Activated B cell treated with CpG ODN at 0.5 μM for 24 hours (primary cell): ENCODE measurements at places on chromosomes 12 and 14. TPM values are rescaled to one million over a fixed set of nuclear protein-coding genes. Genes with fewer than 3 reads are reported as not detected.

MYF6 gene
- total RNA-seq: not detected in 2 replicates

STXBP6 gene
- 0.22 TPM in 1 of 2 replicates, not detected in the other for total RNA-seq

APOF gene
- not detected in 2 replicates for total RNA-seq

CPM gene
- 6.3 and 10.1 TPM in 2 replicates for total RNA-seq

TGM1 gene
- total RNA-seq: 6.4 and 6.5 TPM in 2 replicates

KLRC3 gene
- not detected in 2 replicates for total RNA-seq

ACACB gene
- total RNA-seq: 5.0 and 6.3 TPM in 2 replicates

AQP5 gene
- total RNA-seq: not detected in 2 replicates

OR4E1 gene
- not detected in 2 replicates for total RNA-seq

SYCP3 gene
- 0.17 and 0.49 TPM in 2 replicates for total RNA-seq

DNA sequence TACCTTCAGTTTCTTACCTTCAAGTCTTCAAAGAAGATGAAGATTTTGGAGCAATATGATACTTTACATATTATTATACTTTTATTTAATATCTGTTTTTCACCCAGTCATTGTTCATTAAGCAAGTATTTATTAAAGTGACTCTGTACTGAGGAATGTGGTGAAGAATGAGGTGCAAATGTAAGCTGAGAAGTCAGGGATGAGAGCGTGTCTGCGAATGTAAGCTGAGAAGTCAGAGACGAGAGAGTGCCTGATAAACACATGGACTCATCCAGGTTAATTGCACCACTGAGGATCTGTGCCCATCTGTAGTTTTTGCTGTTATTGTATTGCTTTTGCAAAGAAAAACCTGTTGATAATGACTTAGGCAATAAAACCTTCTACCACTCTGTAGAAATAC, 211.9 kb upstream of the FAR2 start:
- no peaks in the 10 kb centered on the region for H3K4me1 ChIP-seq
- no peak for DNase-seq
- no peaks in the 10 kb centered on the region for H3K27me3 ChIP-seq
- H3K4me3 ChIP-seq: no peak overlapping the region

- H3K27ac ChIP-seq: peak overlapping the region; percentile 64
- no peaks in the 10 kb centered on the region for H3K36me3 ChIP-seq
- no peaks in the 10 kb centered on the region for H3K27me3 ChIP-seq
- peaks cover 35% of the 10 kb centered on the region for H3K4me1 ChIP-seq
Measured at GRCh38 chr12:121927813-121928212, 9.4 kb downstream of the CFAP251 start.

DNA sequence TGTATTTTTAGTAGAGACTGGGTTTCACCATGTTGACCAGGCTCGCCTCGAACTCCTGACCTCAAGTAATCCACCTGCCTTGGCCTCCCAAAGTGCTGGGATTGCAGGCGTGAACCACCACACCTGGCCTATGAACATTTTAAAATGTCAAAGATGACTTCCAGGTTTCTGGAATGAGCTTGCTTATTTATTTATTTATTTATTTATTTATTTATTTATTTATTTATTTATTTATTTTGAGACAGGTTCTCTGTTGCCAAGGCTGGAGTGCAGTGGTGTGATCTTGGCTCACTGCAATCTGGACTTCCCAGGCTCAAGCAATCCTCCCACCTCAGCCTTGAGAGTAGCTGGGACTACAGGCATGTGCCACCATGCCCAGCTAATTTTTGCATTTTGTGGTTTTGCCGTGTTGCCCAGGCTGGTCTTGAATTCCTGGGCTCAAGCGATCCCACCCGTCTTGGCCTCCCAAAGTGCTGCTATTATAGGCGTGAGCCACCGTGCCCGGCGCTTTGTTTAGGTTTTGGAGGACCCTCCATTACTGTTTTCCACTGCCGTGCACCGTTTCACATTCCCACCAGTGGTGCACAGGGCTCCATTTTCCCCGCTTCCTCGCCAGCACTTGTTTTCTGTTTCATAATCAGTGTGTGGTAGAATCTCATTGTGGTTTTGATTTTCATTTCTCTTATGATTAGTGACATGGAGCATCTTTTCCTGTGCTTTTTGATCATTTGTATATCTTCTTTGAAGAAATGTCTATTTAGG, 6.4 kb upstream of the CFAP251 start:
- no peak for DNase-seq
- H3K27me3 ChIP-seq: no peaks in the 10 kb centered on the region
- peaks cover 4% of the 10 kb centered on the region for H3K4me1 ChIP-seq
- H3K27ac ChIP-seq: no peak overlapping the region

DNA sequence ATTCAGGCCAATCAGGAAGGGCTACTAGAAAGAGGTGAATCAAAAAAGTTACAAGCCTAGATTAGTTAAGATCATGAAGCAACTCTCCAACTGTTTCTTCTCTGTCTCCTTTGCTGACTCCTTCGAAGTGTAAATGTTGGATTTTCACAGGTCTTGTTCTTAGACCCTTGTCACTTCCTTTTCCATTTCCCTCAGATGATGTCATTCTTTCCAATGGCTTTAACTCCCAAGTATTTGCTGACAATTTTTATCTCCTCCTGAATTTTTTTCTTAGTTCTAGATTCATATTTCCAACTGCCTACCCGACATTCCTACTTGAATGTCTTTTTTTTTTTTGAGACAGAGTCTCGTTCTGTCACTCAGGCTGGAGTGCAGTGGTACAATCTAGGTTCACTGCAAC, 10.8 kb downstream of the GAS2L3 start:
- no peaks in the 10 kb centered on the region for H3K36me3 ChIP-seq
- no peak overlapping the region for H3K4me3 ChIP-seq
- H3K4me1 ChIP-seq: no peaks in the 10 kb centered on the region
- H3K27ac ChIP-seq: no peak overlapping the region
- DNase-seq: no peak

- H3K27ac ChIP-seq: no peak overlapping the region
- no peak overlapping the region for H3K4me3 ChIP-seq
- H3K27me3 ChIP-seq: no peaks in the 10 kb centered on the region
- H3K4me1 ChIP-seq: peaks cover 32% of the 10 kb centered on the region
Measured at GRCh38 chr14:32083789-32084188, 6.7 kb downstream of the ARHGAP5 start.

DNA sequence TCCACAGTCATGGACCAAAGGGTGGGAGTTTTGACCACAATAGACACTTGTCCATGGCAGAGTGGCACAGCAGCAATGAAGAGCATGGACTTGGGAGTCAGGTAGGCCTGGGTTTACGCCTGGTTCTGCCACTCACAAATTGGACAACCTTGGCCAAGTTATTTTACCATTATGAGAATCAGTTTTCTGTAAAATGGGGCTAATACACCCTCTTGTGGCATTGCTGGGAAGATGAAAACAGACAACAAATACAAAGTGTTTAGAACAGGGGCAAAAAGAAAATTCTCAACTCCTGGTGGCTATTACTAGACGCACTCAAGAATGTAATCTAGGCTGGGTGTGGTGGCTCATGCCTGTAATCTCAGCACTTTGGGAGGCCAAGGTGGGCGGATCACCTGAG, 2.6 kb downstream of the C12orf43 start:
- peaks cover 54% of the 10 kb centered on the region for H3K36me3 ChIP-seq
- H3K27me3 ChIP-seq: no peaks in the 10 kb centered on the region
- peak overlapping the region; percentile 29 for H3K4me3 ChIP-seq
- DNase-seq: no peak
- H3K4me1 ChIP-seq: peaks cover 16% of the 10 kb centered on the region

DNA sequence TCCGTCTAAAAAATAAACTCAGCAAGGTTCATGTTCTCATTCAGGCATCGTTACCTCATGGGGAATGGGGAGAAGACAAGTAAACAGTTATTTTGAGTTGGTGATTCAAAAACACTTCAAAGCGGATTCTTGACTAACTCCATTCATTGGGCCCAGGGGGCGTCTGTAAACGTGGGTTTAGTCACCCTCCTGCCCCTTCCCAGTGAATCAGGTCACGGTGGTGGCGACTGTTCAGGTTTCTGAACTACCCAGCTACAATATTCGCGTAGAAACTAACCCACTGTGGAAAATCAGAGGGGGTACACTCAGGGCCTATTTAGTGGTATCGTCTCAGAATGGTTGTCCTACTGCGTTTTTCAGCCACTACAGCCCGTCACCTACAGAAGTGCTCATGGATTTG, 15.2 kb downstream of the OR6S1 start:
- no peak overlapping the region for H3K27ac ChIP-seq
- H3K36me3 ChIP-seq: peaks cover 3% of the 10 kb centered on the region
- no peak for DNase-seq
- peak overlapping the region; percentile 79 for H3K4me3 ChIP-seq
- H3K27me3 ChIP-seq: peaks cover 19% of the 10 kb centered on the region

DNA sequence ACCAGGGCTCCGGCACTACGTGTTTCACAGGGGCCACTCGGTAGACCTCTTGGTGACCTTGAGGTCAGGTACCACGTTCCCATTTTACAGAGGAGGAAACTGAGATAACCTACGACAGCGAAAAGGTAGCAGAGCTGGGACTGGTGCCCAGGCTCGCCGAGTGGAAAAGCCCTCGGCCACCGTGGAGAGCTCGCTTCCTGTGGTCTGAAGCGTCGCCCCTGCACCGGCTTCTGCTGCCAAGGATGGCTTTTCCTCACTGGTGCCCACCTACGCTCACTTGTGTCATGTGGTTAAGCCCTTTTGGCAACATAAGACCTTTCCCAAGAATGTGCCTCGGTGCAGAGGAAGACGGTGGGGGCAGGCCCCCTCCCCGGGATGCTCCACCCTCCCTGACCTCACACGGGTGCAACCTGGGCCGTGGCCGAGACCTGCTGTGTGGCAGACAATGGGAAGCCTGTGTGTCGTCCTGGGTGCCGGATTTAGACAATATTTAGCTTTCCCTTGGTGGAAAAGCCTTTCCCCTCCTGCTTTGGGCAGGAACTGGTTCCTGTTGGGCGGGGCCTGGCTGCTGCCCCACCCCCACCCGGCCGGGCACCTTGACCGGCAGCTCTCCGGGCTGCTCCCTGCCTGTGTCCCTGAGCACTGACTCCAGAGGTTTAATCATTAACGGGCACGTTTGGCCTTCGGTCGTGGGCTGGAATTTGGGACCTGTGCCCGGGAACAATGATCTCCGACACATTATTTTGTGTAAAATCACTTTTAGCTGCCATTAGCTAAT, 32.4 kb upstream of the PPP1R13B start:
- no peak for DNase-seq
- peaks cover 8% of the 10 kb centered on the region for H3K27me3 ChIP-seq
- H3K36me3 ChIP-seq: no peaks in the 10 kb centered on the region
- H3K4me3 ChIP-seq: peak overlapping the region; percentile 65

GRCh38 chr12:45872446-45872845, 117.9 kb downstream of the SCAF11 start:
- no peak for DNase-seq
- H3K27me3 ChIP-seq: no peaks in the 10 kb centered on the region
- no peak overlapping the region for H3K4me3 ChIP-seq
- H3K4me1 ChIP-seq: peaks cover 8% of the 10 kb centered on the region
- no peak overlapping the region for H3K27ac ChIP-seq
- H3K36me3 ChIP-seq: peaks cover 74% of the 10 kb centered on the region

- H3K36me3 ChIP-seq: no peaks in the 10 kb centered on the region
- H3K27ac ChIP-seq: no peak overlapping the region
- H3K4me3 ChIP-seq: no peak overlapping the region
Measured at GRCh38 chr14:22502007-22502406, 87.0 kb downstream of the DAD1 start.

DNA sequence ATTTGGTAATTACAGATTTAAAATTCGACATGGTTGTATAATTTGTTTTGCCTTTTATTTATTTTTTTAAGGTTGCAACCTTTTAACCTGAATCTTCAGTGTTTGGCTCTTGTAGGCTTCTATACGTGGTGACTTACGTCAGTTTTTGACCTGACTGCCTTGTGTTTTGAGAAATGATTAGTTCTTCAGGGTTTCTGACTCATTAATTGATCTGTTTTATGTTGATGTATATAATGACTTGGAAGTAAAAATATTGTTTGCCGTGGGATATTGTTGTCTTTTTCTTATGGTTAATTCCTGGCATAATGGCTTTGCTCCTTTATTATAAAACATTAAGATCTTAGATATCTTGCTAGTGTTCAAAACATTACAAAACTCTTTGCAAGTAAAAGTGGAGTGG, 2.5 kb downstream of the RASSF8 start:
- peaks cover 15% of the 10 kb centered on the region for H3K4me1 ChIP-seq
- no peak for DNase-seq
- H3K27ac ChIP-seq: no peak overlapping the region
- H3K36me3 ChIP-seq: no peaks in the 10 kb centered on the region

- no peaks in the 10 kb centered on the region for H3K36me3 ChIP-seq
- no peak overlapping the region for H3K4me3 ChIP-seq
- no peak for DNase-seq
- no peaks in the 10 kb centered on the region for H3K27me3 ChIP-seq
- no peak overlapping the region for H3K27ac ChIP-seq
Measured at GRCh38 chr12:14138495-14138894, 157.1 kb upstream of the GRIN2B start.

GRCh38 chr14:52033101-52033642, 35.7 kb downstream of the NID2 start:
- H3K4me1 ChIP-seq: no peaks in the 10 kb centered on the region
- no peak for DNase-seq
- peaks cover 6% of the 10 kb centered on the region for H3K27me3 ChIP-seq
- H3K27ac ChIP-seq: no peak overlapping the region
- H3K4me3 ChIP-seq: no peak overlapping the region

GRCh38 chr12:86193931-86194330, 62.3 kb downstream of the MGAT4C start:
- no peaks in the 10 kb centered on the region for H3K27me3 ChIP-seq
- H3K36me3 ChIP-seq: no peaks in the 10 kb centered on the region
- DNase-seq: no peak
- no peaks in the 10 kb centered on the region for H3K4me1 ChIP-seq
- H3K27ac ChIP-seq: no peak overlapping the region

GRCh38 chr14:53011053-53011462, 60.2 kb upstream of the FERMT2 start:
- no peak overlapping the region for H3K27ac ChIP-seq
- no peak overlapping the region for H3K4me3 ChIP-seq
- no peaks in the 10 kb centered on the region for H3K4me1 ChIP-seq
- no peak for DNase-seq

GRCh38 chr12:2341051-2341751, 288.4 kb downstream of the CACNA1C start:
- H3K4me3 ChIP-seq: no peak overlapping the region
- H3K27ac ChIP-seq: no peak overlapping the region
- H3K27me3 ChIP-seq: peaks cover 3% of the 10 kb centered on the region

- peaks cover 86% of the 10 kb centered on the region for H3K36me3 ChIP-seq
- H3K4me3 ChIP-seq: no peak overlapping the region
- no peak for DNase-seq
- no peaks in the 10 kb centered on the region for H3K4me1 ChIP-seq
- H3K27me3 ChIP-seq: no peaks in the 10 kb centered on the region
Measured at GRCh38 chr14:69088586-69088985, 64.3 kb downstream of the DCAF5 start.

- H3K27ac ChIP-seq: no peak overlapping the region
- no peak for DNase-seq
- H3K36me3 ChIP-seq: peaks cover 44% of the 10 kb centered on the region
Measured at GRCh38 chr12:106508966-106509365, 73.8 kb upstream of the RFX4 start.

- H3K4me3 ChIP-seq: no peak overlapping the region
- DNase-seq: no peak
- H3K4me1 ChIP-seq: peaks cover 18% of the 10 kb centered on the region
- H3K27ac ChIP-seq: no peak overlapping the region
- H3K36me3 ChIP-seq: peaks cover 8% of the 10 kb centered on the region
Measured at GRCh38 chr14:68532496-68532895, 260.4 kb downstream of the ZFP36L1 start.
